ENCODE measurements at places on chromosomes 1 and 21. TPM values are rescaled to one million over a fixed set of nuclear protein-coding genes. Genes with fewer than 3 reads are reported as not detected.

The KRTAP7-1 gene
- polyA plus RNA-seq = not detected

The GCSAML gene
- polyA plus RNA-seq = not detected

The PGLYRP3 gene
- polyA plus RNA-seq = not detected

GRCh38 chr1:154609398-154610380 is 1.7 kb upstream of the ADAR start:
- H3K4me1 ChIP-seq = peaks cover 22% of the 10 kb centered on the region
- no peaks in the 10 kb centered on the region for H3K36me3 ChIP-seq
- no peaks in the 10 kb centered on the region for H3K27me3 ChIP-seq
- no peak overlapping the region for H3K4me3 ChIP-seq
- DNase-seq = no peak

DNA sequence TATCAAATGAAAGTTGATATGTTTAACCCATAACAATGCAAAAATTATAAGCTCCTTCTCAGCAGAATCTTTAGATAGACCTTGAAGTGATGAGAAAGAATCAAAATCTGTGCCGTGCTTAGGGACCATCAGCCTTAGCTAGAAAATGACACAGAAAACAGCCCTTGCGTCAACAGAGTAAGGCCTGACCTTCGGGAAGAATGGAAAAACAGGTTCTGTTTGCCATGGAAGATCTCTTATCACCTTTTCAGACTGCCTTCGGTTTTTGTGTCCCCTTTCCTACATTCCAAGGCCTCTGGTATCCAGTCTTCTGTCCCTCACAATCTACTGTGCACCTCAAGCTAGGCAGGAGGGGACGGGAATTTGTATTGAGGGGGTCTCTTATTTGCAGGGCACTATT is 37.6 kb upstream of the DPT start:
- H3K4me1 ChIP-seq = peaks cover 4% of the 10 kb centered on the region
- H3K36me3 ChIP-seq = no peaks in the 10 kb centered on the region

- H3K27ac ChIP-seq = no peak overlapping the region
- no peaks in the 10 kb centered on the region for H3K4me1 ChIP-seq
- no peak overlapping the region for H3K4me3 ChIP-seq
- no peak for DNase-seq
- no peaks in the 10 kb centered on the region for H3K36me3 ChIP-seq
Observed at GRCh38 chr1:164064501-164064900, 494.5 kb upstream of the PBX1 start.

DNA sequence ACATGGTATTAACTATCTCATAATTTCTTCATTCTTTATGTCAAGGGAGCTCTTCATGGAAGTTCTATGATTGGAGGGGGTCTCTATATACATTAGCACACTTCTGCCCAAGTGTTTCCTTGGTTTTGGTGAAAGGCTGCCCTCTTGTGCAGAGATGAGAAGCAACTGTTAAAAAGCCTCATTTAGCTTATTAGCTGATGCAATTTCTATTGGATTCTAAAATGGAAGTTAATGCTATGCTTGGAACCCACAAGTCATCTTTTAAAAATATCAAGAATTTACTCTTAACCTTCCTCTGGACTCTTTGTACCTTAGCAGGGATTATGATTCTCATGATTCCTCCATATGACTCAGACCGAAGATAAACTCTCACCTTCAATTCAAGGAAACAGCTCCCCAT is 328.9 kb downstream of the PTBP2 start:
- no peaks in the 10 kb centered on the region for H3K4me1 ChIP-seq
- no peaks in the 10 kb centered on the region for H3K27me3 ChIP-seq
- no peak overlapping the region for H3K27ac ChIP-seq
- H3K36me3 ChIP-seq = no peaks in the 10 kb centered on the region
- H3K4me3 ChIP-seq = no peak overlapping the region
- no peak for DNase-seq

DNA sequence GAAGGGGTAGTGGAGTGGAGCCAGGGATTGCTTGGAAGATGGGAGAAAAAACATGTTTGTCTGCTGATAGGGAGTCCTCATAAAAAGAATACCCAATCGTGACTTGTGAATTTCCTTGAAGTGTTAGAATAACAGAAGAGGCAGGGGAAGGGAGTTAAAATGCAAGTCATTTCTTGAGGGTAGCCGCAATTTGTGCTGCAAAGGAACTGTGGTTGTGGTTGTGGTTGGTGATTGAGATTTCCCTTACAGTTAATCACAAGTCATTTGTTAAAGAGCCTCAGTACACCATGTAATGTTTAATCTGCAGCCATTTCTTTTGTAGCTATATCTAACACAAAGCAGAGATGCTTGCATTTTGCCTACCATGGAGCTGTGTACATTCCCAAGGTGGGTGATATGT is 38.5 kb upstream of the EGLN1 start:
- no peak overlapping the region for H3K27ac ChIP-seq
- H3K27me3 ChIP-seq = peaks cover 3% of the 10 kb centered on the region
- no peak for DNase-seq
- no peak overlapping the region for H3K4me3 ChIP-seq

DNA sequence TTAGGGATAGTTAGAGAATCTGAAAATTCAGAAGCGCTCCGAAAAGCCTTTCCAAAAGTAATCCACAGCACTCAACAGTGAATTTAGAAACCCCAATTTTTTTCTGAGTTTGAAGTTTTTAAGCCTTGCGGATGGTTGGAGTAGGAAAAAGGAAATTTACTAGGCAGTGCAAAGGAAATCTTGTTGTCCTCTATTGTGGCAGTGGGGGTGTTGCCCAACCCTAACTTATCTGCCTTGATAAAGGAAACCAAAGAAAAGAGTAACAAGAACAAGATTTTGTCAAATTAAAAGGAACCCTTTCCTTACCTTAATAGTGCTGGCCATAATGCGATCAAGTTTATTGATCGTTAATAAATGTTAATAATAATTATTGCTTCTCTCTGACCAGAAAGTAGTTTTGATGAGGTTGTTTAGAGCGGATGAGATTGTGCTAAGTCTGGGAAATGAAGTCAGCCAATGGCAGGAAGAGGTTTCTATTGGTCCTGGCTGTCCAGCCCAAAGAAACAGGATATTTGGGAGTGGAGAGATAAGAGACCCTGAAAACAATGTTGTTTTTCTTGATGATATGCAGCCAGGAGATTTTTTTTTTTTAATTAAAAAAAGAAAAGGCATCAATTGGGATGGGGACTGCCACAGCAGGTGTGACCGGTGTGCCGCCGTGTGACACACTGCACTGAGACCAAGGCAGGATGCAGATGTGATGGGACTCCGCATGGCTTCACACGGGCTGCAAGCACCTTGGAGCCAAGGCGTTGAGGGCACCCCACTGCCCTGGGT is at the start of gene ERG:
Gene ERG (minus strand): TSS at position 421 of the 777 bp plus-strand sequence. CDS start 97 bp downstream, at position 324.
- H3K36me3 ChIP-seq = no peaks in the 10 kb centered on the region
- H3K27ac ChIP-seq = peak within 1 kb of the TSS; percentile 57
- H3K4me1 ChIP-seq = no peaks in the 10 kb centered on the region
- peaks cover 2% of the 10 kb centered on the region for H3K27me3 ChIP-seq

GRCh38 chr1:226629210-226629895 is 80.8 kb downstream of the STUM start:
- peaks cover 2% of the 10 kb centered on the region for H3K4me1 ChIP-seq
- H3K4me3 ChIP-seq = no peak overlapping the region
- H3K36me3 ChIP-seq = no peaks in the 10 kb centered on the region
- H3K27ac ChIP-seq = no peak overlapping the region

DNA sequence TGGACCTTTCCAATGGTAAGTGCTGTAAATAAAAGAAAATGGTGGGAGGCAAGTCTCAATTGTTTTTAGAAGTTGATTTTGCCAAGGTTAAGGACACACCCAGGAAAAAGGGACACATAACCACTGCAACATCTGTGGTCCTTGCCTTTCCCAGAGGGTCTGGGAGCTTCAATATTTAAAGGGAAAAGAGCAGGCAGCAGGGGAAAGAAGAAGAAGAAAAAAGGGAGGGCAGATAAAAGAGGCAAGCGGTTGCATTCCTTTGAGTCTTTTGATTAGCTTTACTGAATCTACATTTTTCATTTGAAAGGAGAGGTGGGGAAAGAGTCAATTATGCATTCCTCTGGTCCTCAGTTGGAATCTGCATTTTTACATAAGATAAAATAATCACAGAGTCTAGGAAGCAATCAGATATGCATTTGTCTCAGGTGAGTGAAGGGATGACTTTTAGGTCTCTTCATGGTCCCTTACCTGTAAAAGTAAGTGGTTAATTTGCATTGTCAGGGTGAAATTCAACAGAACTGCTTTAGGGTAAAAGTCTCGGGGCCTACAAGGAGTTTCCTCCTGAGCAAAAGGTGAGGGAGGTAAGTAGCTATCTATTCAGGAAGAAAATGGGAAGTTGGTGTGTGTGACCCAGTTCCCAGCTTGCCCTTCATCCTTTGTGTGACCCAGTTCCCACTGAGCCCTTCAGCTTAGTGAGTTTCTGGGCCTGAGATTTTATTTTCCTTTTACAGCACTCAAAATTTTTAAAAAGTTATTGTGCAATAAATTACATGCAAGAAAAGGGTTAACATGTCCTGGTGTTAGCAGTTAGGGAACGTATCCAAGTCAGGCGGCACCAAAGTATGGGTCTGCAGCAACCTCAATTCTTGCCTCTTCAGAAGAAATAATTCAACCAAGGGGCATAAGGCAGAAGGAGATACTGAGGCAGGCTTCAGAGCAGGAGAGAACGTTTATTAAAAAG is 8.6 kb upstream of the CNIH3 start:
- no peak for DNase-seq
- H3K27ac ChIP-seq = no peak overlapping the region
- H3K4me1 ChIP-seq = no peaks in the 10 kb centered on the region
- no peaks in the 10 kb centered on the region for H3K36me3 ChIP-seq

All from liver (tissue), 10 donors.